ENCODE measurements at places on chromosomes 4 and X.

- DNase-seq: no peak
Measured at GRCh38 chrX:1386338-1387127, 5.4 kb downstream of the SLC25A6 start.

DNA sequence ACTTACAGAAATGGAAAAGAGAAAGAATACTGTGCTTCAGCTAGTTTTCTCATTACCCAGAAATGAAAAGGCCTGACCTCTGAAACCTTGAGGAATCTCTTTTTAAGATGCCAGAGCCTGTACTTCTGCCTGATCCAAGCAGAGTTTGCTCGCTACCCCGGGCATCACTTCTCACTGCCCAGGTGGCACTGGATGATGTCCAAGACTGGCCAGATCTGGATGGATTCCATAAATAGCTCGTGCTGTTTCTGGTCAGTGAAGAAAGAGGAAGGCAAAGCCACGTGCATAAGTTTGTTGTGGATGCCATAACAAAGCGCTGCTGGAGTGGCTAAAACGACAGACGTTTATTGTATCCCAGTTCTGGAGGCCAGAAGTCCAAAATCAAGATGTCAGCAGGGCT lies 133.5 kb downstream of the TBL1X start:
- no peak for DNase-seq

GRCh38 chr4:141390571-141390970 lies 169.9 kb downstream of the ZNF330 start:
- DNase-seq: peak; percentile 17

DNA sequence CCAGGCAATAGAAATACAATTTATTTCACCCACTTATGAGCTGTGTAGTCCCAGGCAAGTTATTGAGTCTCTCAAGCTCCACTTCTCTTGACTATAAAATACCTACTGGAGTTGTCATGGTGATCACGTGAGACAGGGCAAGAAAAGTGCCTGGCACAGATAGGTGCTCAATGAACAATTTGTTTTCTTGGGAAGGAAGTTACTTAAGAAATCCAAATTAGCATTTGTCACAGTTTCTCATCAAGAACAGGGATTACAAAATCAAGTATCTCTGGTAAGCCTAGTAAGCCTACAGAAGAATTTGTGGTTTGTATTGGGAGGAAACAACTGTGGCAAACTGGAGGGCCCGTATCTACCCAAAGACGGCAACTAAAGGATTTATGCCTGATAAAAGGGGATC lies 37.5 kb upstream of the RASGEF1B start:
- no peak for DNase-seq

DNA sequence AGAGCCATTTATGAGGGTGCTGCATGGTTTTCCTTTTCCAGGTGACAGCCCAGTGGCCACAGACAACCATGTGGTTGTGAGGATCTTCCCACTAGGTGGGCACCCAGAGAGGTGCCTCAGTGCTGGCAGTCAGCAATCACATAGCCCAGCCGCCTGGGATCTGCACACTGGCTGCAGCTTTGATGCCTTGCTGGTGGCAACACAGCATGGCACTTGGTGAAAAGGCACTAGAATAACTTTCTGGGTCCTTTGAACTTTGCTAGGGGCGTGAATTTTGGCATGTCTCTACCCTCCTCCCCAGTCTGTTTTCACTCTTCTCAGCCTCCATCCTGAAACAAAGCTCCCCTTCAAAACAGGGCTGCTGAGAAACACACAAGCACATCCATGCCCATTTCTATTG lies 108.8 kb upstream of the RPL34 start:
- no peak for DNase-seq

DNA sequence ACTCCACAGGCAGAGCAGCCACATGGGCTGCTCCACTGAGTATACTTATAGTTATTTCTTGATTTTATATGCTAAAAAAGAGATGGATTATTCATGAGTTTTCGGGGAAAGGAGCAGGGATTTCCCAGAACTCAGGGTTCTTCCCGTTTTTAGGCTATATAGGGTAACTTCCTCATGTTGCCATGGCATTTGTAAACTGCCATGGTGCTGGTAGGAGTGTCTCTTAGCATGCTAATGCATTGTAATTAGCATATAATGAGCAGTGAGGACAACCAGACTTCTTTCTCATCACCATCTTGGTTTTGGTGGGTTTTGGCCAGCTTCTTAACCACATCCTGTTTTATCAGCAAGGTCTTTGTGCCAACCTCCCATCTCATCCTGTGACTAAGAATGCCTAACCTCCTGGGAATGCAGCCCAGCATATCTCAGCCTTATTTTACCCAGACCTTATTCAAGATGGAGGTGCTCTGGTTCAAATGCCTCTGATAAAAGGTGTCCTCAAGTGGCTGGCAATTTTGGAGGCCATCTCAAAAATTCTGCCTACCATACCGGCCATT lies 213.0 kb upstream of the VEGFC start:
- DNase-seq: peak; percentile 3

GRCh38 chr4:47824840-47825239 lies 13.0 kb downstream of the CORIN start:
- DNase-seq: no peak

GRCh38 chrX:152635941-152636340 lies 1.8 kb upstream of the GABRQ start:
- DNase-seq: peak; percentile 17

DNA sequence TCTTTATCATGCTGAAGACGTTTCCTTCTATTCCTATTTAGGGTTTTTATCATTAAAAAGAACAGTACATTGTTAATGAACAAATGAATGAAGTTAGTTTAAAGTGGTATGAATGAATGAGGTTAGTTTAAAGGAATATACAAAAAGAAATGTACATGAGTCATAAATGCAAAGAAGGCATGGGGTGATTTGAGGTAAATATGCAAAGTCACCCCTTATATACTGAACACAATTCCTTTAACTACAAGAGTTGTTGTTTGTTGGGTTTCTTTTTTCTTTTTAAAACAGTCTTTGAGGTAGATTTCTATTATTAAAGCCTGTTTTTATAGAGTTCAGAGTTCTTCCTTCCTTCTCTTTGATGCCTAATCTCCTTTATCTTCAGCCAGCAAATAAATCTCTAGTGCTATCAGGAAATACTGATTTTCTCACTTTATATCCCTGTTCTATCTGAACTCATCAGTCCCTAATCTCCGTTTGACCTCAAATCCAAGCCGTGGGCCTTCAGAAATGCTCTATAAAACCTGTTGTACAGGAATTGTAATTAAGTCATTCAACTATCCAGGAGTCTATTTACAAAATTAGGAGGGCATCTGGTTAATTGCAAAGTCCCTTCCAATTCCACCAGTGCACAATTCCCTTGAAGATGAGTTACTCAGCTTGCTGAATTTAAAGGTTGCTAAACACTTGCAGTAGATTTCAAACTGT lies 31.6 kb upstream of the ABCG2 start:
- DNase-seq: no peak

DNA sequence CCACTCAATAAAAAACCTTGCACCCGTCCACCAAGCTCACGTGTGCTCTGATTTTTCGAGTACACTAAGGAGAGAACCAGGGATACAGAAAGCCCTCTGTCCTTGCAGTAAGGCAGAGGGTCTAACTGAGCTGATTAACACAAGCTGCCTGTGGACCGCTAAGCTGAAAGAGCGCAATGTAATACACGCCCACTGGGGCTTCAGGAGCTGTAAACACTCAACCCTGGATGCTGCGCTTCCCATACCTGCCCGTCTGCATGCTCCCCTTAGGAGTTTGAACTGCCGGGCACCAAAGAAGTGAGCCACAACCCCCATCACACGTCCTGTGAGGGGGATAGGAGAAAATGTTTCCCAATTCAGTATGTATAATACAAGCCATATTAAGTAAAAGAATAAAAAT lies 664.8 kb downstream of the PCDH18 start:
- no peak for DNase-seq

DNA sequence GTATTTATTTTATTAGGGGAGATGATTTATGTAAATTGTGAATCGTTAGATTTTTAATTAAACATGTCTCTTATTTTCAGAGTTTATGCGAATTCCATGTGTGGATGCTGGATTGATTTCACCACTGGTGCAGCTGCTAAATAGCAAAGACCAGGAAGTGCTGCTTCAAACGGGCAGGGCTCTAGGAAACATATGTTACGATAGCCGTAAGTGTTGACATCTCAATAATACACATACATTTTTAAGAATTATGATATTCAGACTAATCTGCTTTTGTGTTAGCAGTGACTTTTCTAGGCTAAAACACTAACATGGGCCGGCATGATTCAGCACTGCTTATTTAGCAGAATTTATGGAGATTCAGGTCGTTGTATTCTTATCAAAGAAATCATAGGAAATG lies 91.2 kb downstream of the RAP1GDS1 start:
- DNase-seq: no peak

DNA sequence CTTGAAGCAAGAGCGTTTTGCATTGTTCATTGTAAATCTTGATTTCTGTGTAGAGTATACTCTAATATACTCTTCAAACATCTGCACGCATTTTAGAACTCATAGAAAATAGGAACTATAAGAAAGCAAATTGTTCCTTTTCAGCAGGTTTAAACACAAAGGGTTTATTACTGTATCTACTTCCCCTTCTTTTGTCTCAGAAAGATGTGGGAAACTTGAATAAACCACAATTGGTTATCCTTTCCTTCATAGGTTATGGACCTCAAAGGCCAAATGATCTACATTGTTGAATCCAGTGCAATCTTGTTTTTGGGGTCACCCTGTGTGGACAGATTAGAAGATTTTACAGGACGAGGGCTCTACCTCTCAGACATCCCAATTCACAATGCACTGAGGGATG lies 46.0 kb upstream of the GUCY1B1 start:
- DNase-seq: no peak

DNA sequence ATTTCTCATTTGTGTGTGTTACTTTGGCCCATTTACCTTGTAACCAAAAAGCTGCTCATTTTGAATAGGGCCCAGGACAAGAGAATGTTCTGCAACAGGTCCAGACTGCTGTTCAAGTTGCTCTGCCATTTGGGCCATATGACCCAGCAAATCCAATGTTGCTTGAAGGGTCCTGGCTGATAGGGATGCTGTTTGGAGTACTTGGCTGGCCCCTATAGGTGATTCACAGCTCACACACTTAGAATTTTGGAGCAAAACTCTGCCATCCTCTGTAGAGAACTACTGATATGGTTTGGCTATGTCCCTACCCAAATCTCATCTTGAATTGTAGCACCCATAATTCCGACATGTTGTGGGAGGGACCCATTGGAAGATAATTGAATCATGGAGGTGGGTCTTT lies 131.5 kb downstream of the AASDH start:
- DNase-seq: no peak
